Vagina (tissue), 2 donors: ENCODE measurements at places on chromosomes 7 and 10.

GRCh38 chr7:154231732-154232131 lies 179.5 kb downstream of the DPP6 start:
- H3K4me3 ChIP-seq, result no peak overlapping the region
- no peak for DNase-seq
- no peaks in the 10 kb centered on the region for H3K4me1 ChIP-seq
- H3K27ac ChIP-seq, result no peak overlapping the region
- no peaks in the 10 kb centered on the region for H3K36me3 ChIP-seq

DNA sequence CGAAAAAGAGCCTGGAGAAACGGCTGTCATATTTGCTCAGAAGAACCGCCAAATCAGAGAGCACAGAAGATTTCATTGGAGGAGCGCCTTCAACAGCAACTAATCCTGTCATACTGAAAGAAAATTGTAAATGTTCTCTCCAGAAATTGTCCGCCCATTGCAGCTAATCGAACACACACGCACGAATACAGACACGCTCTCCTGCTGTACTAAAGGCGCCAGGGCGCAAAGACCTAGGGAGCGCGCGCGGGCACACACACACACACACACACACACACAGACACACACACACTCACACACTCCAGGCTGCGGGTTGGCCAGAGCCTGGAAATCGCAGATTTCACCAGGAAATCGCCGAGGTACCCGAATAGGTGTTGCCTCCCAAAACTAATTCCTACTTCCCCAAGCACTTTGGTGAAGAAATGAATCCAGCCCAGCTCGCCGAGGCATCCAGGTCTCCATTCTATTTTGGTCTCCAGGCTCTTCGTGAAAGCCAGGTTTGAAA lies at the start of gene CHRM2:
Gene CHRM2 (plus strand): TSS at position 157 of the 505 bp plus-strand sequence. CDS start 146,214 bp downstream, outside the sequence.
- H3K4me1 ChIP-seq, result peaks cover 34% of the 10 kb centered on the region
- H3K36me3 ChIP-seq, result no peaks in the 10 kb centered on the region
- H3K4me3 ChIP-seq, result peak within 1 kb of the TSS; percentile 35
- no peak for DNase-seq
- no peak within 1 kb of the TSS for H3K27ac ChIP-seq

DNA sequence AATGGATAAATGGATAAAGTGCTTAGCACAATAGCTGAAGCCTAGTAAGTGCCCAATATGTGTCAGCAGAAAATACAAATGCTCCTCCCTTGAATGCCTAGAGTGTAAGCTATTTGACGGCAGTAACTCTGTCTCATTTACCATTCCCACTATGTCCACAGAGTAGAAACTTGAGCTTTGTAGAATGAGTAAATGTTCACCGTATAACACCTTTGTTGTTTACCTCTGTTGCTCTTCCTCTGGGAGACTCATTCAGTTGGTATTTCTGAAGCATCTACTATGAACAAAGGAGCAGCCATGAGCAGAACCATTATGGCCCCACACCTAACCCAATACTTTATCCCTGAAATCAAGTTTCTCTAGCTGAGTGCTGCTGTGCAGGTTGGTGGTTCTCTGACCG lies 8.4 kb upstream of the SLC16A12 start:
- DNase-seq, result no peak
- no peaks in the 10 kb centered on the region for H3K4me1 ChIP-seq
- no peaks in the 10 kb centered on the region for H3K27me3 ChIP-seq
- no peak overlapping the region for H3K27ac ChIP-seq

DNA sequence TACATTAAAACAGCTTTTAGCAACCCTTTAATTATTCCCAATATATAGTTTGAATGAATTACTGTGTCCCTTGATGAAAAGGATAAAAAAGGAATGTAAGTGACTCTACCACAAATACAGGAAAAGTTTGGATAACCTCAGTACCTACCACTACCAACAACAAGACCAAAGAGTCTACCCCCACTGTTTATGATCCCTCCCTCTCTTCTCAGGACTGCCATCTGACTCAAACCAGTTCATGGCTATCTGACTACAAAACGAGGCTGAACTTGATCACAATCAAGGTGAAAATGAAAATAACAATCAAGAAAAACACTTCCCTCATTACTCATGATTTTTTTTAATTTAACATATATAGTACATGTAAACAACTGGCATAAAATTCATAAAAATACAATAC lies 108.7 kb downstream of the DPY19L1 start:
- no peaks in the 10 kb centered on the region for H3K27me3 ChIP-seq
- H3K36me3 ChIP-seq, result no peaks in the 10 kb centered on the region
- H3K4me3 ChIP-seq, result no peak overlapping the region
- DNase-seq, result no peak

DNA sequence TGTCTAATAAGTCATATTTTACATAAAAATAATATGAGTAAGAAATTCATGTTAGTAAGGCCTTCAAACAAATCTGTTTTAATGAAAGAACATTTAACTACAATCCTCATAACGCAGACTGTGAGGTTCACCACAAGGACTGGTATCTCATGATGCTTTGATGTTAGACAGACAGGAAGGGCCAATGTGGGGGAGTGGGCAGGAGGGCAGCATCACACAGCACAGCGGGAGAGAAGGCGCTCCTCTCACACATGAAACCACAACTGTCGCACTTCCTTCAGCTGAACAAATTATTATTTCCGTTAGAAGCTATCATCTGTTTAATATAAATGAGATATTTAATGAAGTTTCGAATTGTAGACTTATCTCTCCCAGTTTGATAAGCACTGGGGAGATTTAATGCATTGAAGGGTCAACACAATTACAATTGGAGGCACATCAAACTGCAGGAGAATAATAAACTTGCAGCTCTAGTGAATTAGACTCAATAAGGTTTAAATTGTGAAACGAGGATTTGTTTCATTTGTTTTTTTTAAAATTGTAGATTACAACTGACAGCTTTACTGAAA lies 466.1 kb downstream of the PARD3 start:
- no peak for DNase-seq
- H3K4me1 ChIP-seq, result no peaks in the 10 kb centered on the region
- no peaks in the 10 kb centered on the region for H3K36me3 ChIP-seq

DNA sequence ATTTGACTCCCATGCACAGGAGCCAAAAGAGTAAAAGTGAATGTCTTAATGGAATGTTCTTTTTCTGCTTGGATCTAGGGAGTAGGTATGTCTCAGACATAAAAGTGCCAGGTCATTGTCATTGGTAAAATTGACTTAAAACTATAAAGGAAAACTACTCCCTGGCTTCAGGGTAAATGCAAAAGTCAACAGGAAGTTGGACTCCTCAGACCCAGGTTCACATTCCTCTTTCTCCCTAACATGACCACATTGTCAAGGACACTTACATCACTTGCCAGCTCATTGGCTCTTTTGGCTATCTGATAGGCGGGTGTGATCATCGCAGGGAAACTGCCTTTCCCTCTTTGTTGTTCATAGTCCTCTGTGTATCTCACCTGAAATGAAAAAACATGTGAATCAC lies 13.7 kb downstream of the NRAP start:
- no peak overlapping the region for H3K27ac ChIP-seq
- H3K4me3 ChIP-seq, result no peak overlapping the region
- no peak for DNase-seq
- no peaks in the 10 kb centered on the region for H3K36me3 ChIP-seq
- H3K4me1 ChIP-seq, result no peaks in the 10 kb centered on the region

DNA sequence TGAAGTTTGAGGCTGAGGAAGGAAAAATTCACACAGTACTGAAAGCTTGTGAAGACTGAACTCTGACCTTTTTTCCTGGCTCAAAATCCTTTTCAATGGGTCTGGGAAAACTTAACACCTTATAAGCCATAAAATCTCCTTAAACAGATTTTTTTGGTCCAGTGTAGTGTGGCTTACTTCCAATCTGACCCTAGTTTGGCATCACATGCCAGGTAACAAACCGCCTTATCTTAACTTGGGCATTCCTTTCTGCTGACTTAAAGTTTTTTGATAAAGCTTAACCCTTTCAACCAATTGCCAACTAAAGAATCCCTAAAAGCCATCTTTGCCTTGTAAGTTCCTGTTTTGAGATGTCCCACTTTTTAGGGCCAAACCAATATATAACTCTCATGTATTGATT lies 13.2 kb upstream of the ITPRID1 start:
- DNase-seq, result no peak
- no peak overlapping the region for H3K27ac ChIP-seq
- H3K27me3 ChIP-seq, result no peaks in the 10 kb centered on the region
- H3K4me1 ChIP-seq, result no peaks in the 10 kb centered on the region
- no peak overlapping the region for H3K4me3 ChIP-seq

DNA sequence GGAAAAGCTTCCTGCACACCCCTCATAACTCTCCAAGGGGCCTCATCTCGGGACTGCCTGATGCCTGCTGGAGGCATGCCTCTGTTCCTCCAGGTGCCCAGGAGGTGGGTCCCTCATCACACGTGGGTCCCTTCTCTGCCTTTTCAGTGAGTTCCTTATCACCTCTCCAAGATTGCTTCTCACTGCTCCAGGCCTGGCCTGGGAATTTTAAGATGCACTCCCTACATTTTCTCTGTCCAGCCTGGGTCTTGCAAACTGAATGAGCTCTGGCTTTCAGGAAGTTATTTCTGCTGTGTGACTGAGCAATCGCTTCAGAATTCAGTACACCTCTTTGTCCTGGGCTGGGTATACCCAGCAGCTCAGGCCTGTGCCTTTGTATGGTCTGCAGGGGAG lies 43.8 kb downstream of the LRRC18 start:
- H3K4me3 ChIP-seq, result no peak overlapping the region
- H3K27ac ChIP-seq, result no peak overlapping the region
- H3K36me3 ChIP-seq, result no peaks in the 10 kb centered on the region
- no peak for DNase-seq

- no peak for DNase-seq
- no peaks in the 10 kb centered on the region for H3K36me3 ChIP-seq
- H3K4me3 ChIP-seq, result peak overlapping the region; percentile 76
- H3K27ac ChIP-seq, result peak overlapping the region; percentile 91
- peaks cover 49% of the 10 kb centered on the region for H3K4me1 ChIP-seq
- H3K27me3 ChIP-seq, result no peaks in the 10 kb centered on the region
Observed at GRCh38 chr10:21518641-21519396, 6.7 kb downstream of the SKIDA1 start.

GRCh38 chr10:124577651-124578050 lies 116.0 kb downstream of the LHPP start:
- H3K27me3 ChIP-seq, result no peaks in the 10 kb centered on the region
- H3K4me3 ChIP-seq, result no peak overlapping the region
- no peak for DNase-seq
- H3K4me1 ChIP-seq, result peaks cover 10% of the 10 kb centered on the region

- peak; percentile 72 for DNase-seq
- no peaks in the 10 kb centered on the region for H3K27me3 ChIP-seq
- no peak overlapping the region for H3K4me3 ChIP-seq
- H3K36me3 ChIP-seq, result no peaks in the 10 kb centered on the region
Observed at GRCh38 chr10:129807211-129807610, 156.9 kb downstream of the EBF3 start.

- H3K4me3 ChIP-seq, result no peak overlapping the region
- H3K4me1 ChIP-seq, result peaks cover 60% of the 10 kb centered on the region
- DNase-seq, result no peak
- H3K27ac ChIP-seq, result peak overlapping the region; percentile 1
- no peaks in the 10 kb centered on the region for H3K27me3 ChIP-seq
- no peaks in the 10 kb centered on the region for H3K36me3 ChIP-seq
Observed at GRCh38 chr10:31753681-31754080, 174.9 kb downstream of the ARHGAP12 start.

DNA sequence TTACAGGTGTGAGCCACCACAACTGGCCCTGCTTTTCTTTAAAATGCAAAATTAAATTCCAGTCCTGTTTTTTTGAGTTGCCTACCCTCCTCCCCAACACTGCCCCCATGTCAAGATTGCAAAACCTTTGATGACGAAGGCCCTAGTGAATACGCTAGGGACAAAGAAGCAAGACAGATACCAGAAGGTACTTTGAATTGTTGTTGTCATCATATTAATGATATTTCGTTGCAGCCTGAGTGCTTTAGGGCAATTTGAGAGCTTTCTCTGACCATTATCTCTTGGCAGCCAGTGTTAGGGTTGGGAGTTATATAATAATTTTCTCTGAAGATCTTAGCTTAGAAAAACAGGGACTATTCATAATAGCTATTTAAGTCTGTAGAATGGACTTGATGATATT lies 7.1 kb downstream of the CCSER2 start:
- no peak for DNase-seq
- no peak overlapping the region for H3K27ac ChIP-seq
- no peaks in the 10 kb centered on the region for H3K36me3 ChIP-seq

GRCh38 chr10:50384238-50384637 lies 132.9 kb upstream of the ASAH2 start:
- H3K27me3 ChIP-seq, result no peaks in the 10 kb centered on the region
- no peak overlapping the region for H3K4me3 ChIP-seq
- no peak overlapping the region for H3K27ac ChIP-seq
- DNase-seq, result no peak

- no peak for DNase-seq
- no peaks in the 10 kb centered on the region for H3K36me3 ChIP-seq
- peak overlapping the region; percentile 96 for H3K27ac ChIP-seq
- H3K4me1 ChIP-seq, result peaks cover 70% of the 10 kb centered on the region
Observed at GRCh38 chr10:104317726-104318299, 20.5 kb downstream of the ITPRIP start.

- H3K27ac ChIP-seq, result no peak overlapping the region
- no peak overlapping the region for H3K4me3 ChIP-seq
- peaks cover 5% of the 10 kb centered on the region for H3K4me1 ChIP-seq
- no peak for DNase-seq
Observed at GRCh38 chr7:134374291-134374690, 57.6 kb upstream of the SLC35B4 start.

DNA sequence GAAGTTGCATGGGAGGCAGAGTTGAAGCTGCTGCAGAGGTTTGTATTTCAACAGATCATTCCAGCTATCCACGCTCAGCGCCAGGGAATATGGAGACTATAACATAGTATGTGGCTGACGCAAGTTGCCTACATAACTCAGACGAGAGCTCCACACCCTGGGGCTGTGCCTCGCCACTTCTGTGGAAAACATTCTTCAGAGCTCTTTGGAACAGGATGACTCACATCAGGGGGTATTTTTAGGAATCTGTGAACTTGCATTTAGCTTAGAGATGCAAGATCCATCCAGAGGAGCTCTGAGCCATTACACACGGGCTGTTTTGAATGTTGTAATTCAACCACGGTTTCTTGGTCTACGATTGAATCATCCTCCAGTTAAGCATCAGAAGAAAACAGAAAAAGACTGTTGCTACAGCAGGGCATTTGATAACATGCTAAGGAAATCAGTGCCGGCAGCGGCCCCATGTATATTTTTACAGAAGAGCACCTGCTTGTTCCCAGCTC lies 481.5 kb upstream of the AKR1E2 start:
- peaks cover 17% of the 10 kb centered on the region for H3K4me1 ChIP-seq
- DNase-seq, result no peak
- H3K36me3 ChIP-seq, result no peaks in the 10 kb centered on the region
- no peak overlapping the region for H3K4me3 ChIP-seq

- peaks cover 74% of the 10 kb centered on the region for H3K4me1 ChIP-seq
- H3K27ac ChIP-seq, result peak overlapping the region; percentile 47
- no peak for DNase-seq
- H3K27me3 ChIP-seq, result no peaks in the 10 kb centered on the region
Observed at GRCh38 chr10:102615361-102615760, 28.9 kb upstream of the TRIM8 start.

GRCh38 chr7:34041707-34042106 lies 136.4 kb downstream of the BMPER start:
- DNase-seq, result no peak
- no peaks in the 10 kb centered on the region for H3K36me3 ChIP-seq
- H3K4me1 ChIP-seq, result no peaks in the 10 kb centered on the region
- H3K27me3 ChIP-seq, result no peaks in the 10 kb centered on the region
- no peak overlapping the region for H3K4me3 ChIP-seq
- no peak overlapping the region for H3K27ac ChIP-seq
